ENCODE measurements at places on chromosomes 7 and 10.
A peak's percentile ranks its signal among the peaks of the same experiment; 100 is the strongest.

DNA sequence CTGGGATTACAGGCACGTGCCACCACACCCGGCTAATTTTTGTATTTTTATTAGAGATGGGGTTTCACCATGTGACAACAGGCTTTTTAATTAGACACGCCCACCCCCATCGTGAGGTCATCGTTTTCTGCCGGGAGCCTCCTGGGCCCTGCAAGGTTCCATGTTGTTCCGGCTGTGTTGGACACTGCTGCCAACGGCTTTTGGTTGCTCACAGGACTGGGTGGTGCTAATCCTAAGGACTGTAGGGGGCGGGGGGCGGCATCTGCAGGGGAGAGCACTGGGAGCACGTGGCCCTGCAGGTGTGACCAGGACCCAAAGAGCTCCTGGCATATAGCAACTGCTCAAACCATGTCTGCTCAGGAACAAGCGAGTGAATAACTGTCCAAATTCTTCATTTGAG lies 29.5 kb upstream of the INSIG1 start:
- DNase-seq, result no peak

DNA sequence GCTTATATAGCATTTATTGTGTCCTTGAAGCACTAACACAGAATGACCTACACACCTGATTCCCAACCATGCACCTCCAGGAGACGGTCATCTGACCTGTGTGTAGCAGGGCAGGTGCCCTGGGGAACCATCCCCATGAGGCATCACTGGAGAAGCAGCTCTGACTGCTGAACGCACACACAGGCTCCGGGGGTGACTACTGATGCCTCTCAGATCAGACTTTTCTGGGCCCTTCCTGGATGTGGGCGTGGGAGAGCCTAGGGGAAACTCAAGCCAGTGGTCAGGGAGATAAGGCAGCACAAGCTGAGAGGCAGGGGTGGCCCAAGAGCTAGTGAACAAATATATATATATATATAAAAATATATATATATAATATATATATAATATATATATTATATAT lies 37.6 kb downstream of the CPXM2 start:
- DNase-seq, result no peak

- DNase-seq, result peak; percentile 90
These were observed at the start of gene TRUB1 for GRCh38 chr10:114937962-114938855. Gene TRUB1 (plus strand): TSS chr10:114938195. CDS start chr10:114938254, 59 bp downstream.

GRCh38 chr10:69734797-69735468 lies 66.8 kb upstream of the COL13A1 start:
- DNase-seq, result no peak

- no peak for DNase-seq
These were observed 65.1 kb downstream of the CALML3 start for GRCh38 chr10:5589661-5590511.

DNA sequence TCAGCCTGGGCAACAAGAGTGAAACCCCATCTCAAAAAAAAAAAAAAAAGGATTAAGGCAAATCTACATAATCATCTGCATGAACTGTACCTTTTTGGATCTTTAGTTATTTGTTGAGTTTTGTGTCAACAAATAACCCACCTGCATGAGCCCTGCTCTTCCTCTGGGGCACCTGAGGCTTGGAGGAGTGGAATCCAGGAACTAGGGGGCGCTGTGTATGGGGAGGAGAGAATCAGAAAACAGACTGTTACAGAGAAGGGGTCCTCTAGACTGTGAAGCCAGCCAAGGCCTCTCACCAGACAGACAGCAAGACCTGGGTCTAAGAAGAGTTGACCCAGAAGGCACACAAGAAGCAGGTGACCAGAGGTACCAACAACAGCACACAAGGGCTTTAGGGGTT lies 682.8 kb upstream of the NRP1 start:
- no peak for DNase-seq

Data from CD4-positive, alpha-beta T cell treated with Interleukin-2 at 100 ng/mL for 4 hours (primary cell).